ENCODE measurements at places on chromosomes 13 and 19.

- DNase-seq, result no peak
Measured at GRCh38 chr19:49855277-49855675, 4.3 kb downstream of the PTOV1 start.

DNA sequence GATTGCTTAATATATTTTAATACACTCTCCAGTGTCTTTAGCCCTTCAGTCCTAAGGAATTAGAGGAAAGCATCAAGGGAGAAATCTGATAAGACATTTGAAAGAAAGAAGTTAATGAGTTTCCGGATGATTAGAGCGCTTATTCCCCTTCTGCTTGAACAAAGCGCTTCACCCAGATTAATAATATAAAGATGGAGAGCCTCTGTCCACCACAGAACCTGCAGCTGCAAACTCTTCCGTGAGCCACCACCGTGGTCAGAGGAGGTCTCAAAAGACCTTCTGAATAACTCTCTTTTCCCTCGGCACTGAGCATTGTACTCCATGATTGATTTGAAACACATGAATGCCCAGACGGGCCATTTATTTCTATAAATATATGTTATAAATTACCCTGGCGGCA lies 14.2 kb upstream of the TUBGCP3 start:
- DNase-seq, result no peak

DNA sequence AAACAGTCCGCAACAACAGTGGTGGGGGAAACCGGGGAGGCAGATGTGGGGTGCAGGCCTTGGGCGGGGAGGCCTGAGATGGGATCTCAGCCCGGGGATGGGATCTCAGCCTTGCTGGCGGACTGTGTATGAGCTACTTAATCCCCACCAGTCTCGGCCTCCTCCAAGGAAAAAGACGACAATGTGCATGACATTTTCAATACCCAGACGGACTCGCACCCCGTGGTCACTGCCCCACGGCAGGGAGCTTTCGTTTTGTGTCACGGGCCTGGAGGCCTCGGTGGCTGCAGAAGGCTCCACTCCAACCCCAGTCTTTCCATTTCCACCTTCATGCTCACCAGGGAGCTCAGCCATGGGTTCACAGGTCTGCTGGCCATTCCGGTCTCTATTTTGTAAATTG lies 25.5 kb downstream of the GRTP1 start:
- DNase-seq, result no peak

DNA sequence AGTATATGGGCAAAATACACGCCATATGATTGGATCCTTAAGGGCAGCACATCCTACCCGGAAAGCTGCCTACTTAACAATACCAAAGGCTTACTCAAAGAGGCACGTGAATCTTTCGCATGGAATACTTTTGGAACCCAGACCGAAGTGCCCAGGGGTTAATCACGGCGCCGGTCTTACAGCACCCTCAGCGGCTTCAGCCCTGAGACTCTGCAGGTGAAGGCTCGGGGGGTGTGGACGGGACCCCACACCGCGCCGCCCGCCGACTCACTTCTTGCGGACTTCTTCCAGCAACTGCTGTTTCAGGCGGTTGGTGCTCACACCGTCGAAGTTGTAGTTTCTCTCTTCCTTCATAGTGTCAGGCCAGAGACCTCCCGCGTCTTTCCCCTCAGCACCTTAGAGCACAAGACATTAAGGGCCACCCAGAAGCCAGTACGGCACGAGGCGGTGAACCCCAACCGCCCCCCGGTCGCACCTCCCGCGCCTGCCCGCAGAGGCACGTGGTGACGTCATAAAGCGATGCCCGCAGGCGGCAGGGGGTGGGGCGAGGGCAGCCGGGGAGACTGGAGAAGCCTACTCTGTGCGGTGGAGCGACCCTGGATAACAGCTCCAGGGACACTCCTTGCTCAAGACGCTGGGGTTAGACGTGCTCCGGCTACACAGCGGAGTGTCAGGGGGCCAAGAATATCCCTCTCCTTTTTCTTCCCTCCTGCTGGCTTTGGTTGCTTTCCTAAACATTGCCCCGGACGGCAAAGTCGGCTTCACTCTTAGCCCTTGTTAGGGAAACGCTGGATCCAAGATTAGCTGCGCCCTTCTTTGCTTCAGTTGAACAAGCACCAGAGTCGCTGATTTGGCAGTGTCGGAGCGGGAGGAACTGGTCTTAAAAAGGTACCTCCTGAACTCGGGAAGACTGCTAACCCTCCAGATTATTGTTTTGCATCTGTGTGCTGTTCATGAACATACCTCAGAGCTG lies at the start of gene CCDC169:
CCDC169 (minus strand) TSS at position 449 of the 973 bp plus-strand sequence; CDS start at position 354, 95 bp downstream.
- DNase-seq, result peak; percentile 58

DNA sequence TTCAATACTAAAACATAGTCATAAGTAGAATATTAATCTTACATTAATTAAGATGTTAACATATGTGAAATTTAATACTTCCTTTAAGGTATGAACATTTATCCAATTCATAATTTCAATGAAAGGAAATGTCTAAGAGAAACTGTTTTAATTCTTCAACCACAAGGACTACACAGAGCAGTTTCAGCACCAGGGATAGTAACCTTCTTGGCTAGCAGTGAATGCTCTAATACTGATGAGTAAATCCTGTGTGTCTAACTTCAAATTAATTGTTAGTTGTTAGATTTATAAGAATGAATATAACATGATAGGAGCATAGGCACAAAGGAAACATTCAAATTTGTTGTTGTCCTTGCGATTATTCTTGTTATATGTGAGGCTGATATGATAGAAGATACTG lies 15.6 kb upstream of the NBEA start:
- peak; percentile 75 for DNase-seq

DNA sequence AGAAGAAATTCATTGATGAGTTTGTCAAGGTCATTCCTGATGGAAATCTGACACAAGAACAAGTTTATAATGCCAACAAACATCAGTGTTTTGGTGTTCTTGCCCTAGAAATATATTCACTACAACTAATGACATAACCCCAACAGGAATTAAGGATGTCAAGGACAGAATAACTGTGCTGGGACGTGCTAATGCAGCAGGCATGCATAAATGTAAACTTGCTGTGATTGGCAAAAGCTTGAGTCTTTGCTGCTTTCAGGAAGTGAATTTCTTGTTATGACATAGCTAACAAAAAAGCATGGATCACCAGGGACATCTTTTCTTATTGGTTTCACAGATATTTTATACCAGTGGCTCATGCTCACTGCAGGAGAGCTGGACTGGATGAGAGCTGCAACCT lies 144.6 kb downstream of the KCTD12 start:
- DNase-seq, result no peak

GRCh38 chr19:28705008-28705407 lies 507.9 kb downstream of the UQCRFS1 start:
- peak; percentile 65 for DNase-seq

GRCh38 chr19:7559102-7559501 lies 23.6 kb downstream of the PNPLA6 start:
- DNase-seq, result no peak

DNA sequence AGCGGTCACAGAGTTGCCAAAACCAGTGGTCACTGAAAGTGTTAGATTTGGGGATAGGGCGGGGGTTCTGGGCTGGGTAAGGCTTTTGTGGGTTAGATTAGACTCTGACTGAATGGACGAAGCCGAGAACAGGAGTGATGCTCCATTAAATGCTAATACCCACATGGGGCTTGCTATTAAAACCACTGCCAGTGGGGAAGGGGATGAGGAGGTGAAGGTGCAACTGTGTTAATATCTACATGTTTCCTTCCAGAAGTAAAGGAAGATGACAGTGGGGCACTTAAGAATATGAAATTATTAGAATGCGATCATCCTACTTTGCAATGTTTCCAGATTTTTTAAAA lies 573 bp upstream of the ZNF614 start:
- DNase-seq, result no peak

DNA sequence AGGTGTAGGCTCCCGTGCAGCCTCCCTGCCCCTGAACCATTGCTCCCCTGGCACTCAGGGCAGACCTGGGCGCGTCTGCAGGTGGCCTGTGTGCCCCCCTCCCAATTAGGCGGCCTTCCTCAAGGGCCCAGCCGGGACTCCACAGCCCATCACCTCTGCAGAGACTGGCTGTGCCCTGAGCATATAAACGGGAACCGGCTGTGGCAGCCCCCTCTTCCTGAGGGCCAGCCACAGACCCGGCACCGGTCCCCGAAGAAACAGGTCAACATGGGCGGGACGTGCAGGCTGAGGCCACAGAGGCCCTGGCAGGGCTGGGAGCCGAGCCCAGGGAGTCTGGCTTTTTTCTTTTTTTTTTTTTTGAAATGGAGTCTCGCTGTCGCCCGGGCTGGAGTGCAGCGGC lies 12.0 kb downstream of the PIAS4 start:
- no peak for DNase-seq

GRCh38 chr13:84121456-84121855 lies 239.2 kb upstream of the SLITRK1 start:
- peak; percentile 80 for DNase-seq

DNA sequence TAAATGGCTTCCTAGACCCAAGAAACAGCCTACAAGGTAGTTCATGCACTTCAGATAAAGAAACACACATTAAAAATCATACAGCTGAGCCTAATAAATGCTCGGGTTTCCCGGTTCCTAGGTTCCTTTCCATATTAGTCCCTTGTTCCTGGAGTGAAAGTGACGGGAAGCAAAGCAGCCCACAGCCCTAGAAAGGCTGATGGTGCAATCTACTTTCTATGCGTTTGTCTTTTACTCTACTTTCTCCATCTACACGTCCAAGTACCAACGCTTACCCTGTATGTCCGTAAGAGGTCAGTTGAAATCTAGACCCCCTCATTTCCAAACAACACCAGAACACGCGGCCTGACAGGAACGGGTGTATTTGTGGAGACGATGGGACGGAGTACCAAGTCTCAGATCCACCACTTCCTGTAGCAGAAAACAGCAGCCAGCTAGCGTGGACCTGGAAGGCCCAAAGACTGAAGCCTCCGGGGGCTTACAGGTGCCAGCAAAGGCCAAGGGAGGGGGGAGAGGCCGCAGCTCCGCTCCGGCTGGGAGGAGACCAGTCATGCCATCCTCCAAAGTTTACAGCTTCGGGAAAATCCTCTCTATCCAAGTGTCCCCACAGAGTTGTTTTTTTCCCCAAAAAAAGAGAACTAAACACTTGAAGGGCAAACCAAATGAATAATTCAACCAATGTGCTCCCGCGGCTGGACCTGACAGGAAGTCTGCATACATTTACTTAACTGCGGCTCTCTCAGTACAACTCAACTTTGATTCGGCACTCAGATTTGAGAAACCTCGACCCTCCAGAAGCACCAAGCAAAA lies 34.1 kb downstream of the STK24 start:
- DNase-seq, result no peak

GRCh38 chr13:71644579-71644978 lies 222.4 kb downstream of the DACH1 start:
- no peak for DNase-seq

DNA sequence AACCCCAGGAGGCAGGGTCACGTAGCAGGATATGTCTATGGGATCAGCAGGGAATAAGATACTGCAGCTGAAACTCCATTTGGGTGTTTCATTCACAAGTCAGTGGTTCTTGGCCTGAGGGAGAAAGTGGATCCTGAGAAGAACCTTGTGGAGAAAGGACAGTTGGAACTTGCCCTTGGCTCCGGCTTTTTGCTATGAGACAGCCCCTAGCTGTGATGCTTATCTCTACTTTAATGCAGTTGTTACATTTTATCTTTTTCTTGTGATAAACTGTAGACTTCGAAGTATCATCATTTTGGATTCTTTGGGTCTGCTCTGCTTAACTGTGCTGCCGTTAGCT lies 6.0 kb upstream of the SCEL start:
- DNase-seq, result no peak

GRCh38 chr13:70505809-70506208 lies 397.6 kb upstream of the KLHL1 start:
- peak; percentile 74 for DNase-seq

GRCh38 chr13:99310382-99311031 lies 3.3 kb upstream of the GPR183 start:
- DNase-seq, result no peak

DNA sequence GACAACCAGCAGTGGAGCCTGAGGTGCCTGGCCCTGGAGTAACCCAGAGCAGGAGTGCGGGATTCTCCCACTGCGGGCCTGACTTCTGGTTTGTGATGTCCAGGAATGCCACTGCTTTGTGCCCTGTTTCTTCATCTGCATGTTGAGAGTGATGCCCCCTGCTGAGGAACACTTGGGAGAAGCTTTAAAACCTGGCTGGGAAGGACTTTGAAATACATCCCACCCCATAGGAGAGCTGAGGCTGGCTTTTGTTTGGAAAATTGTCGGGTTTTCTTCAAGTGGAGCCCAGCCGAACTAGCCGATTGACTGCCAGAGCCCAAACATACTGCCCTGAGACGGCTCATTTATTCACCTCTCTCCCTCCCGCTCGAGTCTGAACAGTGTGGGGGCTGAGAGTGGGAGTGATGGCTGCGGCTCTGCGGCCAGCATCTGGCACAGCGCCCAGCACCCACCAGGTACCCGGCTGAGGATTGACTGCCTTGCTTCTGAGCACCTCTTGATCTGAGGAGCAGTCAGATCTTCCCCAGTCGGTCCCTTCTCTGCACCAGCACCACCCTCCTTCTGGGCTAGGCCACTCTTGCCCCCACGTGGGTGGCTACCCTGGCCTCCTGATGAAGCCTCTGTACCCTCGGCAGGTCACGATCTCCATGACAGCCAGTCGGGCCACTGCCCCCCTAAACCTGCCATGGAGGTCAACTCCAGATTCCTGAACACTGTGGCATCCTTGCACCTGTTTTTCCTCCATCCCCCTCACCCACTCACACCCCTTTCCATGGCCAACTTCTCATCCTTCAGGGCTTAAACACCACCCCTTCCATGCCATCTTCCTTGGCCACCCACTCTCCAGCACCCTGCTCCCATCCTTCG lies 148.9 kb downstream of the SIPA1L3 start:
- DNase-seq, result no peak

- no peak for DNase-seq
Measured at GRCh38 chr19:49679771-49680413, 2.8 kb downstream of the PRMT1 start.

DNA sequence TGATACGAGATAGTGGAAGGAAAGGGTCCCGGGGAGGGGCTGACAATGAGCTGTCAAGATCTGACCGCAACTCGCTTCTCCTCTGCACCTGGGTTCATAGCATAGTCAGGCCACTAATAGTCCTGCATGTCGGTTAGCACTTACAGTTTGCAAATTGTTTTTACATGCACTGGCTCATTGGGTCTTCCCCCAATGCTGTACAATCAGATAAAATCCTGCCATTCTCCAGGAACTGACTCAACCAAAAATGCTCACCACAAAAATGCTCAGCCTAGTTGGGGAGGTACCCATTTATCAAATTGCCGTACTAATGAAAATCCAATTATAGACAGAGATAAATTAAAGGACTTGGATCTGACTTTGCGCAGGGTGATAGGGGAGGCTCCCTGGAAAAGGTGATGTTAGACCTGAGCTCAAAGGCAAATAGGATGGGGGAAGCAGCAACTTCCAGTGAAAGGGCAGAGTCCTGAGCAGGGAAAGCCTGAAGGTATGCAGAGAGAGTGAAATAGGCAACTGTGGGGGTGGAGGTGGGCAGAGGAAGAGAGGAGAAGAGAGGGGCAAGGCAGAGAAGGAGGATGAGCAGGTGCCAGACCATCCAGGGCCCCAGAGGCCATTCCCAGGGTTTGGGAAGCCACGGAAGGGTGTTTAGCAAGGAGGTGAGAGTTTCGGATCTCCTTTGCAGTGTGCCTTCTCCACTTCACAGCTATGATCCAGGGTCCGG lies 326.1 kb upstream of the TSHZ3 start:
- no peak for DNase-seq
